ENCODE measurements at places on chromosomes 3 and 15. TPM values are rescaled to one million over a fixed set of nuclear protein-coding genes. Genes with fewer than 3 reads are reported as not detected.

GRCh38 chr15:100430411-100430810 is 88.6 kb upstream of the ADAMTS17 start:
- DNase-seq = no peak

- peak; percentile 2 for DNase-seq
These were observed 62.7 kb upstream of the OSTN start for GRCh38 chr3:191136347-191136746.

- DNase-seq = no peak
These were observed 46.6 kb upstream of the SSR3 start for GRCh38 chr3:156601497-156601896.

- DNase-seq = no peak
These were observed 79.6 kb upstream of the PPP2R3A start for GRCh38 chr3:135885885-135886284.

DNA sequence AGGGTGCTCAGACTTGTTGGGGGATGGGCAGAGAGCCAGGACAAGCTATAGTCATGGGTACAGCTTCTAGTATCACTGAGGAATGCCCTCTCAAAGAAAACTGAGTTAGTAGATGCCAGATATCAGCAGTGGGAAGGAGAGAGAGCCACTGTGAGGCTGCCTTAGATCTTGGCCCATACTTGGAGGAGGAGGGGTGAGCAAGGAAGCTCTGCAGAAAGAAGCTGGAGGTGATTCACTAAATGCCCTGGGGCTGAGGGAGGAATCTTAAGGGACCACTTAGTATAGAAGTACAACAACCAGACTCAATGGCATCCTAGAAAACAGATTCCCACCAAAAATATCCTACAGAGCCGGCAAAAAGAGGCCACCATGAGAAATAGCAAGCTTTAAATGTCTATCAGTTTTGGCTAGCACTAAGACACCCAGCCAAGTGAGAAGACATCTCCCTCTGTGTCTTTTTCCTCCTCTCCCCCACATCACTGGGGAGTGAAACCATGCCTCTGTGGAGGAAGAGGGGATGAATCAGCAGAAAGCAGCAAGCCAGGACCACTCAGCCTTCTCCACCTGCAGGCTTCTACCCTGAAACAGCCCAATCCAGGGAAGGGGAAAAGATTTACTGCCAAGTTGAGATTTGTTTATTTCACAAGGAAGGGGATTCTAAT is 282.5 kb upstream of the STT3B start:
- DNase-seq = no peak

DNA sequence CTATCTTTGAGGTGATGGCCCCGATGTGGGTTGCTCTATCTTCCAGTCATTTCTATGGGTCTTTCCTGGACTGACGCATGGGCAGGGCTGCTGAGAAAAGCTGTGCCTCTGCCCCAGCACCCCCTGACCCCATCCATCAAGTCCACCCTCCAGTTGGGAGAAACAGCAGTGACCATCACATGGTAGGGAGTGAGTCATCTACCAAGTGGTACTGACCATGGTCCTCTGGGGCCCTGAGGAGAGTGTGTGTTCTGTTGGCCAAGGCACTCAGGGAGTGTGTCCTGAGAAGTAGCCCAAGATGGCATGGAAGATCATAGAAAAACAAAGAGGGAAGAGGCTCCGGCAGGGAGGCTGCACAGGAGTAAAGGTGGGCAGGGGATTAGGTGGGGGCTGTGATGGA is 1.6 kb upstream of the DNAH1 start:
- no peak for DNase-seq

- no peak for DNase-seq
These were observed 244.9 kb downstream of the FGF12 start for GRCh38 chr3:192482391-192482790.

DNA sequence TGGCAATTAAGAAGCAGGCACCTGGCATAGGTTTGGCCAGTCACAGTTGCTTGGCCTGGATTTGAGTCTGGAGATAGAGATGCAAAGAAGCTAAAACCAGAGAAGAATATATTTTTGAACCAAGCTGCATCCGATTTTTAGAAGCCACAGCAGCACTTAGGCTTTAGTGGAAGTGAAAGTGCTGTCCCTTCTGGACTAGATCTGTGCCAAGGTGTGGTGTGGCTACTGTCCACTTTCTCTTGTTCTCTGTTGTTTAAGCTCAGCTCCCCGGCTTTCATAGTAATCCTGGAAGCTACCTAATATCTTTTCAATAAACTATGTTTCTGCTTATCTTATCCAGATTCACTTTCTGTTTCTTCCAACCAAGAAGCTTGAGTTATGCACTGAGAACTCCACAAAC is 183.4 kb upstream of the THRB start:
- no peak for DNase-seq

SLC22A13 gene
- total RNA-seq = not detected

CHRM5 gene
- not detected for total RNA-seq

ILDR1 gene
- not detected for total RNA-seq

CIDEC gene
- total RNA-seq = not detected

PRTG gene
- 29.2 TPM for total RNA-seq

PLAAT1 gene
- total RNA-seq = 6.0 TPM

LYZL4 gene
- total RNA-seq = not detected
